Stimulated activated CD8-positive, alpha-beta memory T cell treated with anti-CD3 and anti-CD28 coated beads, Interleukin-4, amount 100 ng/mL, for 24 hours (primary cell): ENCODE measurements at places on chromosomes 7 and 10.

GRCh38 chr10:7441403-7442147 lies 30.7 kb upstream of the SFMBT2 start:
- DNase-seq = no peak

DNA sequence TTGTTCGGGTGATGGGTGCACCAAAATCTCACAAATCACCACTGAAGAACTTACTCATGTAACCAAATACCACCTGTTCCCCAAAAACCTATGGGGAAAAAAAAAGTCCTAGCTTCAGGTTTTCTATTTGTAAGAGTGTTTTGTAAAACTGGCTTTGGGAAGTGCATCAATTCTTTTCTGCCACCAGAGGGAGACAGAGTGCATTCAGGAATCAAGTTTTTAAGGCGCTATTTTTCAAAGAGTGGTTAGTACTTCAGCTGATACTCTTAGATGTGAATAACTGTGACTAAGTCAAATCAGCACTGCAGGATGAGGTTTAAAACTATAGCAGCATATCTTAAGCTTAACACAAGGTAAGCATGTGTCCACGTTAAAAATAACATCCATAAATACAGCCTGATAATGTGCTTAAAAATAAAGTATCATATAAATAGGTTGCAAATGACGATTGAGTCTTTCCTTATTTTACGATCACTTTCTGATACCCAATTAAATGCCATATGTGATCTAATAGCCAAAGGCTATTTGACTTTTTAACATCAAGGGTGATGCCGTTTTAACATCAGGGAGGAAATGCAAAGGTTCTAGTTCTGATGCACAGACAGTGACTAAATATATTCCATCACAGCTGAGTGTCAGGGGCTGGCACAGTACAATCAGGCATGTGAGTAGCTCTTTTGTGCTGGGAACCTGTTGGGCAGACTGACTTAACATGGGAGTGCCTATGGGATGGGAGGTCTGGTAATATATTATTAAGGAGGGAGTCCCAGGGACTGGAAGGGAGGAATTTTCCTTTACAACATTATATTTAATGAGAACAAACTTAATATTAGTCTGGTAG lies 10.6 kb upstream of the LYZL2 start:
- no peak for DNase-seq

DNA sequence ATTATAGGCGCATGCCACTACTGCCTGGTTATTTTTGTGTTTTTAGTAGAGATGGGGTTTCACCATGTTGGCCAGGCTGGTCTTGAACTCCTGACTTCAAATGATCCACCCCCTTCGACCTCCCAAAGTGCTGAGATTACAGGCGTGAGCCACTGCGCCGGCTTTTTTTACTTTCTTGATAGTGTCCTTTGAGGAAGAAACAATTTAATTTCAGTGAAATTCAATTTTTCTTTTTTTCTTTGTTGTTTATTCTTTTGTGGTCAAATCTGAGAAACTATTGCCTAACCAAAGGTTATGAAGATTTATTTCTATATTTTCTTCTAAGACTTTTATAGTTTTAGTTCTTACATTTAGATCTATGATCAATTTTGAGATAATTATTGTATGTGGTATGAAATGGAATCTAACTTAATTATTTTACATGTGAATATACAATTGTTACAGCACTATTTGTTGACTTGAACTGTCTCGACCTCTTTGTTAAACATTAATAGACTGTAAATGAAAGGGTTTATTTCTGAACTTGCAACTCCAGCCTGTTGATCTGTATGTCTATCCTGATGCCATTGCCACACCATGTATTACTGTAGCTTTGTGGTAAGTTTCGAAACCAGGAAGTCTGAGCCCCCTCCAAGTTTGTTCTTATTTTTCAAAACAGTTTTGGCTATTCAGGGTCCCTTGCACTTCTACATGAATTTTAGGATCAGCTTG lies 19.8 kb upstream of the RASSF4 start:
- DNase-seq = no peak

GRCh38 chr7:155800301-155800700 lies 12.0 kb downstream of the SHH start:
- no peak for DNase-seq

DNA sequence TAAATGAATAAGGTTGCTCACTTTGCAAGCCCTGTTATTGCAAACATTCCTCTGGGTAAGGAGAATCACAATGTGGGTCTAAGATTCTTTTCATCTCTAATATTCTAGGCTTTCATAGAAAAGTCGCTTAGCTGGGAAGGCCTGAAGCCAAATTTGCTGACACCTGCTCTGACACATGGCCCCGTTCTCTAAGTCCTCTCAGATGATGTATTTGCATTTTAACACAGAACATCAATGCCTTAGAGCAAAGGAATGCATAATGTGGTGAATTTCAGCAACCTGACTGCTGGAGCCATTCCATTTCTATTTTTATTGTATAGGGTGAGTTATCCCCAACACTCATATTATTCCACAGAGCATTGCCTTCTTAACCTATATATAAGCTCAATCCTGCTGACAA lies 682.1 kb upstream of the NRP1 start:
- no peak for DNase-seq
